ENCODE measurements at places on chromosomes 16 and 17. TPM values are rescaled to one million over a fixed set of nuclear protein-coding genes. Genes with fewer than 3 reads are reported as not detected.

MMP15 gene
- 56.1 TPM for polyA plus RNA-seq

KRTAP2-1 gene
- polyA plus RNA-seq = not detected

HOXB2 gene
- 29.9 TPM for polyA plus RNA-seq

- no peaks in the 10 kb centered on the region for H3K4me1 ChIP-seq
- DNase-seq = no peak
- no peak overlapping the region for H3K4me3 ChIP-seq
- no peaks in the 10 kb centered on the region for H3K36me3 ChIP-seq
- no peak overlapping the region for H3K27ac ChIP-seq
Observed at GRCh38 chr17:64382061-64382583, 8.5 kb downstream of the PECAM1 start.

DNA sequence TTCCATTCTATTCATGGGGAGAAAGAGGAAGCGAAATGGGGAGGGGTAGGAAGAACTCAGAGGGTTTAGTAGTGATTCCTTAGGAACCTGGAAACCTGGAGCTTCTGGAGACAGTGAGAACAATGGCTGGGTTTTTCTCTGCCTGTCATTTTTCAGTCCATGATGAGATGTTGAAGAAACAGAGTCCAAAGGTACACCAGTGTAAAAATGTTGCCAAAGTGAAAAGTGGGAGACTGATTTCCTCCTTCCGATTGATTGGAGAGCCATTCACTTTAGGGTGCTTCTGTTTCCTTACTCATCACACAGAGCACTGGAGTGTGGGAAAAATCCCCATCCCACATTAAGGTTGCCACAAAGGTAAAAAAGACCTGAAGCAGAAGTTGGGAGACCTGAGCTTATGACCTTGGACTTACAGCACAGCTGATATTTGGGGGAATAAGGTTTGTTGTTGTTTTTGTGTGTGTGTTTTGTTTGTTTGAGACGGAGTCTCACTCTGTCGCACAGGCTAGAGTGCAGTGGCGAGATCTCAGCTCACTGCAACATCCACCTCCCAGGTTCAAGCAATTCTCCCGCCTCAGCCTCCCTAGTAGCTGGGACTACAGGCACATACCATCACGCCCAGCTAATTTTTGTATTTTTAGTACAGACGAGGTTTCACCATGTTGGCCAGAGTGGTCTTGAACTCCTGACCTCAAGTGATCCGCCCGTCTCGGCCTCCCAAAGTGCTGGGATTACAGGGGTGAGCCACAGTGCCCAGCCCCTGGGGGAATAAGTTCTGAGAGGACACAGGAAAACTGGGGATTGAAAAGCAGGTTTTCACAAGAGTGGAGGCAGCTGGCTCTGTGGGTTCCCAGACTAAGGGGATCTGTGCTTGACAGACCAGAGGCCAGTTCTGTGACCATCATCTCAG is 1.4 kb upstream of the DHX8 start:
- H3K27ac ChIP-seq = peak overlapping the region; percentile 83

GRCh38 chr17:16474012-16474725 is 17.8 kb downstream of the LRRC75A start:
- H3K4me1 ChIP-seq = peaks cover 27% of the 10 kb centered on the region
- no peak overlapping the region for H3K4me3 ChIP-seq
- H3K27ac ChIP-seq = no peak overlapping the region
- DNase-seq = no peak
- H3K27me3 ChIP-seq = no peaks in the 10 kb centered on the region

DNA sequence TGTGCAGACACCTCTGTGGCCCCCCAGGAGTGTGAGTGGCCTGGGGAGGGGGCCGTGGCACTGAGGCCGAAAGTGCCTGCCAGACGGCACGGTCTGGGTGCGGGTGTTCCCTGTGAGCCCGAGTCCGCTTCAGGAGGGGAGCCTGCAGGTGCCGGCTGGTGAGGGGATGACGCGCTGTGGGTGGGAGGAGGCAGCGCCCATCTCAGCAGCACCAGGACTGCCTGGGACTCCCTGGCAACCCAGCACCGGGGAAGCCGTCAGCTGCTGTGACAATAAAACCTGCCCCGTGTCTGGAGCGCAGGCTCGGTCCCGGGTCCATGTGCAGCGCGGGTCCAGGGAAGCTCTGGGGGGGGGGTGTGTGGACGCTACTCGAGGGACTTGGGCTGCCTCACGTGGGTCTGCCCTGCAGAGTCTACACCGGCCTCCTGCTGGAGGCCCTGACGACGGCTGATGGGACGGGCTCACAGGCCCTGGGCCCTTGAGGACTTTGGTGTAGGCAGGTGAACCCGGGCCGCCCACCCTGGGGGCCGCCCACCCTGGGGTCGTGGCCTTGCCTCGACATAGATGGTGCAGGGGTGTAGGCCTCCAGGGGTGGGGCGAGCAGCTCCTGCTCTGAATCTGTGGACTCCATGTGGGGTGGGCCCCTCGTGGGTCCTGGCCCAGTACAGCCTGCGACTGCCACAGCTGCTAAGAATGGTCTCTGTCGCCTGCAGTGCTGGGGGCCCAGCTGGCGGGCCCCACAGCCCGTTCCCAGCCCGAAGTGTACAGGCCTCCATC is 5.9 kb upstream of the RAB40C start:
- no peak overlapping the region for H3K4me3 ChIP-seq
- no peaks in the 10 kb centered on the region for H3K27me3 ChIP-seq
- H3K27ac ChIP-seq = no peak overlapping the region
- no peak for DNase-seq
- no peaks in the 10 kb centered on the region for H3K36me3 ChIP-seq
